DMS79 (cell line): ENCODE measurements at places on chromosomes 6 and 20.

GRCh38 chr20:36307412-36308325, 1.5 kb downstream of the DLGAP4 start:
- no peak for DNase-seq

GRCh38 chr20:16013631-16014030, 559.6 kb downstream of the KIF16B start:
- no peak for DNase-seq

GRCh38 chr20:32663335-32664011, 10.3 kb downstream of the C20orf203 start:
- DNase-seq: no peak

DNA sequence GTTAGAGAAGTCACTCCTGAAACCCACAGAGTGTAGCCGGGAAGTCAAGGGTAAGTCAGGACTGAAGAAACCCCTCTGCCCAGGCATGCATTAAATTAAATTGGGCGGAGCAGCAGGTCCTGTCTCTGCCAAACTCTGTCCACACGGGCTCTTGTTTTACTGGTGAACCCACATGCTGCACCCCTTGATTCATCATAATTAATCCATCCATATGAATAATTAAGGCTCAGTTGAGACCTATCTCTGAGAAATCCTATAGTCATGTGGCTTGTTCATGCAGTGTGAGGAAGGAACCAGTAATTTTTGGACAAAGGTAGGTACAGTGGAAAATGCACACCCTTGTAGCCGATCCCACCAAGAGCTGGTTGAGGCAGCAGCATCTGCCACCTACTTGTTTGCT, 43.0 kb downstream of the PXDC1 start:
- no peak for DNase-seq

DNA sequence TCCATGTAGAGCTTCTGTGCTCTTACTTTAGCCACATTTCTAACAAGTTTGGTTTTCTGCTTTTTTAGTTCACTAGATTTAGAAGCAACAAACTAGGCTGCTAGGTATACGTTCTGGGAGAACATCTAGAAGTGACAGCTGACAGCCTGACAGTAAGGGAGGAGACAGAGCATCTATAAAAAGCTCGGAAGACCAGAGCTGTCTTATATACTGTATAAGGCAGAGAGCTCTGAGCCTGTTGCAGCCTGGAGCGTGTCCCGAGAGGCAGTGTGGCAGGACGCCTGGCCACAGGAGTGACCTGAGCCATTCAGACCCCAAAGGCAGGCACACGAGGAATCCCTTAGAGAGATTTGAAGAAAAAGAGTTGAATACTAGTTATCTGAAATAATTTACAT, 24.6 kb downstream of the PPP1R14C start:
- no peak for DNase-seq

GRCh38 chr6:89310929-89311328, 4.2 kb downstream of the GABRR2 start:
- no peak for DNase-seq

- DNase-seq: no peak
Observed at GRCh38 chr20:47748823-47749222, 36.5 kb downstream of the SULF2 start.

DNA sequence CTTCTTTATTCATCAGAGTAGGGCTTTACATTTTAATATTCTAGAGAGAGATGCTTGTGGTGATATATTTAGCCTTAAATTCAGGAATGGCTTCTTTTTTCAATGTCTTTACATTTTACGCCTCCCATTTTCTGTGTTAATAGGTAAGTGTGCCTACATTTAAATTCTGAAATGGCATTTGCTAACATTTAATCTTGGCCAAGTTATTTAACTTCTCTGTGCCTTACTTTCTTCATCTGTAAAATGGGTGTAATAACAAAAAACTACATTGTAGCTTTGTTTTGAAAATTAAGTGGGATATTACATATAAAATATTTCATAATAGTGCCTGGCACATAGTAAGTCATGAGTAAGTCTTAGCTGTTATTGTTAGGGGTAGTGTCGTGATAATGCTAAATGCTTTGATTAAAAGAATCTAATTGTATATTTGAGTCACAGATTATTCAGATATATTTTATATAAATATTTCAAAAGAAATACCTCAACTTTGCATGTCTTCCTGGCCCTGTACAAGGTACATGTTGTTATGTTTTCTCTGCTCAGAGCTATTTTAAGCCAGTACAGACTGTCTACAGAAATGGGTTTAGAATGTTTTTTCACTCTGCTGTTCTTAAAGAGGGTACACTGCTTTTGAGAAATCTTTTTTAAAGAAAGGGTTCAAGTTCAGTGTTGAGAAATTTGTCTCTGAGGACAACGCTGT, 18.8 kb downstream of the CARMIL1 start:
- no peak for DNase-seq

DNA sequence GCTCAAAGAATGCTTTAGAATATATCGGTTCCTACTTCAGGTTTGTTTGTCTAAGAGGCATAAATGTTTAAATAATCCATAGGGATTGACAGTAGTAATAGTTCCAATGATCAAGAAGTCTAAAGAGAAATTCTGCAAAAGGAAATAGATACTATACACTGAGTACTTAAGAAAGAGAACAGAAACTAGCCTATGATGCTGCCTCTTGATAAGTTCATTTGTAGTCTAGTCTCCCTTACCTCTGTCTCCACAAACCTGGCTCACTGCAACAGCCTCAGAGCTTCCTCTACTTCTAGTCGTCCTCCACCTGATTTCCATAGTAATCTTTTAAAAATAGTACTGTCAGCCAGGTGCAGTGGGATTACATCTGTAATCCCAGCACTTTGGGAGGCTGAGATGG, 511.8 kb downstream of the LMBRD1 start:
- DNase-seq: no peak

- no peak for DNase-seq
Observed at GRCh38 chr20:49750611-49751396, 37.1 kb upstream of the B4GALT5 start.

GRCh38 chr6:2875359-2876191, 27.5 kb downstream of the SERPINB9 start:
- no peak for DNase-seq

GRCh38 chr6:143859891-143860660, 4.2 kb upstream of the ZC2HC1B start:
- no peak for DNase-seq

- DNase-seq: no peak
Observed at GRCh38 chr6:160128879-160129516, 7.4 kb downstream of the SLC22A1 start.

GRCh38 chr6:46925563-46926253, 4.0 kb upstream of the ADGRF5 start:
- no peak for DNase-seq

DNA sequence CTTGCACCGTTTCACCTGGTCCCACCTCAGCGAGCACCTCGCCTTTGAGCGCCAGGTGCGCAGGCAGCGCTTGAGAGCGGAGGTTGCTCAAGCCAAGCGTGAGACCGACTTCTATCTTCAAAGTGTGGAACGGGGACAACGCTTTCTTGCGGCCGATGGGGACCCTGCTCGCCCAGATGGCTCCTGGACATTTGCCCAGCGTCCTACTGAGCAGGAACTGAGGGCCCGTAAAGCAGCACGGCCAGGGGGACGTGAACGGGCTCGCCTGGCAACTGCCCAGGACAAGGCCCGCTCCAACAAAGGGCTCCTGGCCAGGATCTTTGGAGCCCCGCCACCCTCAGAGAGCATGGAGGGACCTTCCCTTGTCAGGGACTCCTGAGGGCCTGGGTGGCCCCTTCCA, 1.5 kb downstream of the ABT1 start:
- DNase-seq: no peak

DNA sequence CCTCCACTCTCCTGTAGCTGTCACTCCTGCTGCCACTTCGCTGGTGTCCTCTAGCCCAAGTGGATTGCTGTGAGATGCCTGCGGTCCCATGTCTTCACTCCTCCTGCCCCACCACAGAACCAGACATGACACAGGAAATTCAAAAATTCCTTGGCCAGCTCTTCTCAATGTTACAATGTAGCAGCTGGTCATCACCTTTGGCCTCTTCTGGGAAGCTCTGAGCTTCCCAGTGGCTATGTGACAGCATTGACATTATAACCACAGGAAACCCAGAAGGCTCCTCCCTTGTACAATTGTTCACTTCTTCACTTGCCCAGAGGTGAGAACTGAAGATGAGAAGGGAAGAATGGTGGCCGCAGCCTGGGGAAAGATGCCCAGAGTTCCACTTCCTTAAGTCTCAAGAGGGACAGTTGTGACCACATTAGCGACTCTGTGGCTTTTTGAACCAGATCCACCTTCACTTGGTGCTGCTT, 76.1 kb upstream of the NAA20 start:
- DNase-seq: no peak

DNA sequence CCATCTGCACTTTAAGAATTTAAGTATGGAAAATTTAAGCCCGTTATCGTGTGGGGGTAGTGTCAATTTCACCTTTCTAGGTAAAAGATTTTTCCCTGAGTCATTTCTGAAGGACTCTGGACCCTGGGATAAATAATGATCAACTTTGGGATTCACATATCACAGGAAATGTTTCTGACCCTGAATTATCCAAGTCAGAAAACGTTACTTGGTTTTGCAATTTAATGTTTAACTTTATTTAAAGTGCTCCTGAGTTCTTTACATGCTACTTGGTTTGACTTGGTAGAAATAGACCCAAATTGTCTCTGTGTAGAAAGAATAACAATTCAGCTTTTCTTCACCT, 1.5 kb upstream of the SLC17A3 start:
- DNase-seq: no peak

DNA sequence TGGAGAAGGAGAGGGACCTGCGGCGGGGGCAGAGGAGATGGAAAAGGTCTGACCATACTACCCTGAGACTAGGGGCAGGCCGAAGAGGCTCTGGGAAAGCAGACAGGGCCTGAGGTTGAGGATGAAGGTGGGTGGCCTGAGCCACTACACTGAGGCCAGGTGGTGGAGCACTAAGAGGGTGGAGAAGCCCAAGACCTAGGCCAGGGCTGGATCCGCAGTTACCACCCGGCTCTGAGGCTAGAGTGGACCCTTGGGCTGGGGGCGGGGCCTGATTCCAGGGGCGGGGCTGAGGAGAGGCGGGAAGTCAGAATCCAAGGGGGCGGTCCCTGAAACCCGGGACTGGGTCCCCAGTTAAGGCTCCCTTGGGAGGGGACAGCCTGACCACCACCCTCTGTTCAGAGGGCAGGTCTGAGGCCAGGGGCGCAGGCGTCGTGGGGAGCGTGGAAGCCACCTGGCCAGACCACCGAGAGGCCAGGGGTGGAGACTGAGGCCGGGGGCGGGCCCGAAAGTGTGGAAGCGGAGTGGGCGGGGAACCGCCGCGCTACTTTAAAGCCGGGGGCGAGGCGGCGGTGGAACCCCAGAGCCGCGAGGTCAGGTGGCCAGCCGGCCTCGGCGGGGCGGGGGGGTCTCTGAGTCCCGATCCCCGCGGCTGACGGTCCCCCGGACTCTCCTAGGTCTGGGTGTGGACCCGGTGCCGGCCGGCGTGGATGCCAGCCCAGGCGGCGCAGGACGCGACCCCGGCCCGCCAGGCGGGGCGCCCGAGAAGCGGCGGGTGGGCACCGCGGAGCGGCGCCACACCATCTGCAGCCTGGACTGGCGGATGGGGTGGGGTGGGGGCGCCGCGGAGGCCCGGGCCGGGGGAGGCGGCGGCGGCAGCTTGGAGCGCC, 8.3 kb downstream of the CCM2L start:
- DNase-seq: peak; percentile 74

DNA sequence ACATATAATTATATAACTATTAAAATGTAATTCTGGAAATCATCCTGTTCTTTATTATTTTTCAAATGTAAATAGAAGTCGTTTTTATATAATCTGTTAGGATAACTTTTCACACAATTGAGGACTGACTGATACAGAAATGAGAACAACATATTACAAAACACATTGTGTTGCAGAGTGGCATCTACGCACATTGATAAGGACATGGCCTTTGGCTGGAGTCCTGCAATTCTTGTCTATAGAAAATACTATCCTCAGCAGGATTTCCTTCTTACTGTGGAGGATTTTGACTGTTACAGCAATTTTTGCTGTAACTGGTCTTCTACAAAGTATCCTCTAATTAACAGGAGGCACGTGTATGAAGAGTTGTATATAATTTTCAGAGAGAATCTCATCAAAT, 19.8 kb downstream of the SH3BGRL2 start:
- DNase-seq: no peak

DNA sequence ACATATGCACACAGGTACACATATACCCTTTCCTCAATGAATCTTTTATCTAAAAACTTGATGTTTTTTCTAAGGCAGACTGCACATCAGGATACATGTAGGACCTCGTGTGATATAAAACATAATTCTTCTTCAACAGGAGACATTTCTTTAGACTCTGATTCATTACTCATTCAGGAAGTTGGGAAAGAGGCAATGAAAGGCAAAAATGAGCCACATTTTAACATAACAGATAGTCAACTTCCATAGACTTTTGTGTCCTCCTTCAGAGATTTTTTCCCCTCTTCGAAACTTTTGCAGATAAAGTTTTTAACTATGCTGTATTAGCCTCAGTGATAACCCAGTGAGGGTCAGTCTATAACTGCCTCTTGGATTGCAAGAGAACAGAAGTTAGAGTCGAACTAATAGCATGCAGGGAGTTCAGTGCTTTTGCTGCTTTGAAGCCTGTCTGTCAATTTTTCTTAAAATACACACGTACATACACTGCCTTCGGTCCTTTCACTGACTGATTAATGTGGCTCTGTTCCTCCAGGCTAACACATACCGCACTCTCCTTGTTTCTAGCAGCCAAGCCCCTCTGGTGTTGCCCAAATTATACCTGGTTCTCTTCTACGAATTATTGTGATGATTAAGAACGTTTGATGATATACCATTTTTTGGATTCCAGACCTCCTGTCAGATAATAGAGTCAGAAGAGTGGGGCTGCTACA, 562.5 kb upstream of the MAP3K7 start:
- no peak for DNase-seq

GRCh38 chr6:168625602-168626001, 184.6 kb downstream of the SMOC2 start:
- DNase-seq: no peak
